Activated CD4-positive, alpha-beta T cell treated with anti-CD3 and anti-CD28 coated beads, Interleukin-2, Interleukin-6, amounts not matched to agents 100 ng/mL and 50 ng/mL, durations not matched to agents 16 hours and 8 hours (primary cell): ENCODE measurements at places on chromosomes 2 and 18.

- DNase-seq, result no peak
These were observed 215.3 kb upstream of the DSEL start for GRCh38 chr18:67731851-67732250.

GRCh38 chr2:223971731-223972130, 14.5 kb downstream of the MRPL44 start:
- no peak for DNase-seq

GRCh38 chr2:192741889-192742288, 547.2 kb upstream of the TMEFF2 start:
- DNase-seq, result no peak

GRCh38 chr18:58391231-58391825, 237.6 kb downstream of the ALPK2 start:
- no peak for DNase-seq

- no peak for DNase-seq
These were observed 188.7 kb upstream of the SATB2 start for GRCh38 chr2:199646439-199646838.
